ENCODE measurements at places on chromosomes 6 and 20. TPM values are rescaled to one million over a fixed set of nuclear protein-coding genes. Genes with fewer than 3 reads are reported as not detected.

PPP1R3G gene
- 0.39 TPM for total RNA-seq

BPIFB4 gene
- total RNA-seq = not detected

MTFR2 gene
- 1.3 TPM for total RNA-seq

GRCh38 chr20:50336661-50337060 is 146.0 kb downstream of the CEBPB start:
- DNase-seq = no peak

GRCh38 chr20:49284818-49285217 is 7.0 kb upstream of the ZNFX1 start:
- DNase-seq = no peak

DNA sequence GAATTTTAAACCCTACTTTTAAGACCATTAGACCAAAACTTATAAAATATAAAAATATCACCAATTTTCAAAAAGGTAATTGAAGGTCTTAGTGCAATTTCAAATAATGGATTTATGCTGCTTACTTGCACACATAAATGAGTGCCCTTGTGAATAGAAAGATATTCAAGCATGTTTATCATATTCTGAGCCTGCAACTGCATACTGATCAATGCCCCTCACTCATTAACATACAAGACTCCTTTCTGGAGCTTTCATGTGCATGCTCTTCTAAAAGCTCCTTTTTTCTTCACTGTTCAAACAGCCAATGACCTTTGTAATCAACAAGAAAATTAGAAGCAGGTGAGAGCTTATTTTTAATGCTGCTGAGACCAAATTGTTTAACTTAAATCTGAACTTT is 1139.3 kb downstream of the HACE1 start:
- no peak for DNase-seq

- DNase-seq = no peak
Observed at GRCh38 chr20:23079016-23079351, 7.1 kb downstream of the CD93 start.

DNA sequence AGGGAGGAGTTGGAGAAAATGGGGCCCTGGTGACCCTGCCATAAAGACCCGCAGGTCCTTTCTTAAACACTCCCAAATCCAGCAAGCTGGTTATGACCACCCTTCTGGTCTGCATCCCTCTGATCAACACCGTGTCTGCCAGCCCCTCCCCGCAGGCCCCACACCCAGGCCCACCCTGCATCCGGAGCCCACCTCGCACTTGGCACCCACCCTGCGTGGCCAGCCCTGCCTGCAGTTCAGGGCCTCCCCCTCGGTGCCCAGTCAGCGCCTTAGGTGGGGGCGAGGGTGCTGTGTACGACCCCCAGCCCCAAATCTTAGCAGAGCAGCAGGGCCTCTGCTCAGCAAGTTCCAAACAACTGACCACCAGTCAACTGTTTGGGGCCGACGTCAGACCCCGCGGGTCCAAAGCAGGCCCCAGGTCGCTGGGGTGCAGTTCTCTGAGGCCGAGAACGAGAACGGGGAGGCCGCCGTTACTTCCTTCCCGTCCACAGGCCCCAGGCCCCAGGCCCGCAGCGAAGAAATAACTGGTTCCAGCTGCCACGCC is 1.2 kb downstream of the ACSS1 start:
- no peak for DNase-seq
